Lung (tissue), 17 donors: ENCODE measurements at places on chromosomes 12 and 14.

DNA sequence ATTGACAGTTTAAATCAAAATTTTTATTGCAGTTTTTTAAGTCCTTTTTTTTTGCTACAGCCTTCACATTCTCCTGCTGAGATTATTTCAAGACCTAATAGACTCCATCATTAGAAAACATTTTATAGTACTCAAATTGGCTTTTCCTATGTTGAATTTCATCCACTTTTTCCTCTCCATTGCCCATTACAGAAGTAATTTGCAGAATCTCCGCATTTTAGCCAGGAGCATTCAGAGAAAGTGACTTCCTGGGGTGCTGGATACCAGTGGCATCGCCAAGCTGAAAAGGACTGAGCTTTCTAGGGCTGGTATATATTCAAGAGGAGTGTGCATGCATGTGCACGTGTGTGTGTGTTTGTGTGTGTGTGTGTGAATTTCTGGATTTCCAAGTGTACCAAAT, 340.8 kb downstream of the PDZRN4 start:
- no peak for DNase-seq

GRCh38 chr14:37232907-37233481, 35.3 kb downstream of the MIPOL1 start:
- DNase-seq: no peak

GRCh38 chr14:76056128-76056527, 70.6 kb downstream of the IFT43 start:
- DNase-seq: no peak

GRCh38 chr12:4447151-4447550, 1.5 kb upstream of the FGF6 start:
- DNase-seq: no peak

- DNase-seq: peak; percentile 84
Observed at GRCh38 chr12:106841510-106842302, 67.2 kb downstream of the RIC8B start.

DNA sequence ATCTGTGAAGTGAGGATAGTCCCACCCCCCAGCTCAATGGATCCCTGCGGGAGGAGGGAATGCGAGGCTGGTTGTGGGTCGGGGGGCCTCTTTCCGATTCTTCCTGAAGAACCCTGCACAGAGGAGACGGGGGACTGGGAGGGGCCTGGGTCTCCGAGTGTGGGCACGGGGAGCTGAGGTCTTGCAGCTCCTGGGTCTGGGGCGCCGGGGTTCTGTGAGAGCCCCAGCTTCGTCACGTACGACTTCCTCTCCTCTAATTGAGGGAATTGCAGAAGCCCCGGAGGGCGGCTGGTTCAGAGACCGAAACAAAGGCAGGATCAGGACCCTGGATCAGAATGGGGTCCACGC, 66.6 kb downstream of the DIO3 start:
- DNase-seq: no peak

DNA sequence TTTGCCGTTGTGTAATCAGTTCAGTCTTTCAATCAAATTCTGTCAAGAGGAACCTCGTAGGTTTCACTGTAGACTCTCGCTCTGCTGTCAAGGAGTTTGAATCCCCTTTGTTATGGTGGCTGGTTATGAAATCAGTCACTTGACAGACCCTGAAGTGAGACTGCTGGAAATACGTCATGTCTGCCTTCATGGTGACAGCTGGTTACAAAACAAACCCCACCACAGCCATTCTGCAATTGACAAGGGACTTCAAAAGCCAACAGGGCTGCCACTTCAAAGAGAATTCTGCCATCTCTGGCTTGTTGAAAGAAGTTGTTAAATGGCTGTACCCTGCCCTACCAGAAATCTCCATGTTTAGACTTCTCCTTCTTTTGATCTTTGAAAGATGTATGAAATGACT, 286.9 kb downstream of the ERC1 start:
- peak; percentile 27 for DNase-seq
